SK-N-DZ (cell line): ENCODE measurements at places on chromosomes 2 and 18.

- DNase-seq = no peak
Observed at GRCh38 chr2:72211777-72212485, 64.3 kb upstream of the CYP26B1 start.

DNA sequence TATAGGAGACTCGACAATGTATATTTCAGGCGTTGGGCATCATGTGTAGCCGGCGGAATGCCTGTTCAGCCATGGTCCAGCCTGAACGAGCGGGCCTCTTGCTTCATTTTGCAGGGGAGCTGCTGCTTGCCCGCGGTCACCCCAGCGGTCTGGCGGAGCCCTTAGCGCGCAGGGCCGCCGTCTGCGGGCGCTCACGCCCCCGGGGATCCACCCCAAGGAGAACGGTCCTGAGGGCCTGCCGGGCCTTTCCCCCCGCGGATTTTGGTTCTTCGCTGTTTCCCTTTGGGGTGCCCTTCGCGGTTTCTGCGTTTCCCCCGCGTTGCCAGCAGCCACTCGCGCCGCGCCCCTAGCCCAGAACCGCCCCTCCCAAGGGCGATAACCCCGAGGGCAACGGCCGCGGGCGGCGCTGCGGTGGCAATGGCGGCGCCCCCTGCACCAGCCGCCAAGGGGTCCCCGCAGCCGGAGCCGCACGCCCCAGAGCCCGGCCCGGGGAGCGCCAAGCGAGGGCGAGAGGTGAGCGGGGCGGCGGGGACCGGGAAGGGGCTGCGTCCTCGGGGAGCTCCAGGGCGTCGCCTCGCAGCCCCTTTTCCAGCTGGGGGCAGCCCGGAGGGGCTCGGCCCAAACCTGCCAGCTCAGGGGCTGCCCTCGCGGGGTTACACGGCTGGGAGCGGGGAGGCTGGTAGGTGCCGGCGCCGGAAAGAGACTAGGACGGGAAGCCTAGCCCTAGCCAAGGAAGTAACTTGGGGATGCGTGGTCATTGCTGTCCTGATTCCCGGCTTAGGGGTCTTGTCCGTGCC lies at the start of gene MFSD2B:
MFSD2B (plus strand) TSS at position 406 of the 797 bp plus-strand sequence; CDS start at position 418, 12 bp downstream.
- DNase-seq = no peak

- DNase-seq = no peak
Observed at GRCh38 chr18:75475228-75475627, 47.7 kb upstream of the SMIM21 start.

- DNase-seq = no peak
Observed at GRCh38 chr2:38010995-38011394, 65.0 kb downstream of the CYP1B1 start.

DNA sequence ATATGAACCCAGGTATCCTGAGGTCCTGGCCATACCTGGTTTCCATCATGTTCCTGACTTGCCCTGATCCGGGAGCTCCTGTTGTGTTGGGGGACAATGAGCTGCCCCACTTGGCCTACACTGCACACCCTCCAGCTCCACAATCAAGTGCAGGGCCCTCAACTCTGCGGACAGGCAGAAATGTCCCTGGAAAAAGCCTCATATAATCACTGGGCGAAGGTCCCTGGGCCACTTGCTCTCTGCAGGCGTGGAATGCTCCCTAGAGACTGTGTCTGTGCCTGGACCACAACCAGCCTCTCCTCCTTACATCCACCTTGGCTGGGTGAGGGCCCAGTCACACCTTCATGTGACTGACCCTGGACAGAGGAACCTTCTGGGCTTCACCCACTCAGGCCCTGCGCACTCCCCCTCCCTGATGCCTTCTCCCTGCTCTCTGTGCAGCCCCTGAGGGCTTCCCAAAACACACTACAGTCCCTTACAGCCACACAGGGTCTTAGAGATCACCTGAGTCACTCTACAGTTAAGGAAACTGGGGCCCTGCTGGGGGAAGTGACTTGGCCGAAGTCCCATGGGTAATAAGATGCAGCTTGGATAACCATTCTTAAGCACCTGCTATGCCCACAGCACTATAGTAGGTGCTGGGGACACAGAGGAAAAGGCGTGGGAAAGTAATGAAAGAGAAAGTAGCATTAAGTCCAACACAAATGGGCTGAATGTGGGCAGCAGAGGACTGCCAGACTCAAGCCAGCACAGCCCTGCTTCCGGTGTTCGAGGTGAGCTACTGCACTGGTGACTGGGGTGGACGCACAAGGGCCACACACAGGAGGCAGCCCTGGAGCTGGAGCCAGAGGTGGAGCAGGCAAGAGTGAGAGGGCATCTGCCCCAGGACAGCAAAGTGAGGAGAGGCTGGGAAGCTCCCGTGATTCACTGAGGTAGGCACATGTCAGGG lies 9.8 kb downstream of the BOLA3 start:
- no peak for DNase-seq

GRCh38 chr2:239955989-239956817 lies 68.9 kb downstream of the NDUFA10 start:
- no peak for DNase-seq

- DNase-seq = no peak
Observed at GRCh38 chr18:38174594-38174993, 609.0 kb upstream of the CELF4 start.

DNA sequence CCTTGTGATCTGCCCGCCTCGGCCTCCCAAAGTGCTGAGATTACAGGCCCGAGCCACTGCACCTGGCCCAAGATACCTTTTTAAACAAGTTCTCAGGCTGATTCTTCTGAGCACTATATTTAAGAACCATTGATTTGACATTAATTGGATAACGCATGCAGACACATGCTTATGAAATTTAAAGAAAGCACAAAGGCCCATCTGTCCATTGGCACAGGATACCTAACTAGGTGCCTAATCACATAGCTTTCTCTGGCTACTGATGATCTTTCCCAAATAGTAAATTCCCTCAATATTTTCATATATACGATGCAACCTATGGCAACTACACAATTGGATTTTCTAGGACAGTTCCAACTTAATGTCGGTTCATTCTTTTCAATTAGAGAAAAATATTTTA lies 62.5 kb upstream of the STAM2 start:
- no peak for DNase-seq

DNA sequence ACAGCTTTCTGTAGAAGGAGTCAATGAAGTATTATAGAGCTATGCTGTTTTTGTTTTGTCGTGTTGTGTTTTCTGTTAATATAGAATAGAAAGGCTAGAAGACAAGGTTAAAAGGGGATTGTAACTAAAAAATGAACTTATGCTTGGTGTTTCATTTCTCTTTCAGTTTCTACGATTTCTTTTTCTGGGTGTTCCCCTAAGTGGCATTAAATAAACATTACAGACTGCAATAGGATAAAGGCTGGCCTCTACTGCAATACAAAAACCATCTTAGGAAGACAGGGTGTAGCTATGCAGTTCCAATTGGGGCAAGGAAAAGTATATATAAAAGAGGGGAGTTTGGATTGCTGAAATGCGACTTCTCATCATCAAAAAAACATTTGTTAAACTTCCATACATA lies 1609.7 kb upstream of the ACVR2A start:
- no peak for DNase-seq

DNA sequence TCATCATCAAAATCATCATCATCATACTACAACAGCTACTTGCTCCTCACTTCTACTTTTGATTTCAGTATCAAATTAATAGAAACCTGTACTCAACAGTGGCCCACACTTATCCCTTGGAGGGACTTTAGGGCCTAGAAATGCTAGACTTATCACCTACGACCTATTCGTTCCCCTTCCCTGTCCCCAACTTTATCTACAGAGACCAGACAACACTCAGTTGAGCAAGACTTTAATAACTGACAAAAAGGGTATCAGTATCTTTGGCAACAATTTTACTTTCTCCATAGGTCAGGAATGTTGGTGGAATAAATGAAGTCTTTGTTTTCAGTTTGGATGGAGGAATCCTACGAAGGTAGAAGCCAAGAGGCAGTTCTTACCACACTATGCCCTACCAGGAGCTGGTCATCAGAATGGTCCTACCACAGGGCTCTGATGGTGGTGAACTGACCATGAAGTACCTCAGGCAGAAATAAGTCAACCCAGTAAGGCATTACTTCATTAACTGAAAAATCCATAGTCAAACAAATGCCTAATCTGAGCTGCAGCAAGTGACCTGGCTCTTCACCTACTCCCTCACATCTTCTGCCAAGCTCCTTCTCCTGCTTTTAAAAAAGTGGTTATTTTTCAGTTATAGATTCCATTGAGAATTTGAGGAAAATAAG lies 26.6 kb downstream of the MBD2 start:
- no peak for DNase-seq

DNA sequence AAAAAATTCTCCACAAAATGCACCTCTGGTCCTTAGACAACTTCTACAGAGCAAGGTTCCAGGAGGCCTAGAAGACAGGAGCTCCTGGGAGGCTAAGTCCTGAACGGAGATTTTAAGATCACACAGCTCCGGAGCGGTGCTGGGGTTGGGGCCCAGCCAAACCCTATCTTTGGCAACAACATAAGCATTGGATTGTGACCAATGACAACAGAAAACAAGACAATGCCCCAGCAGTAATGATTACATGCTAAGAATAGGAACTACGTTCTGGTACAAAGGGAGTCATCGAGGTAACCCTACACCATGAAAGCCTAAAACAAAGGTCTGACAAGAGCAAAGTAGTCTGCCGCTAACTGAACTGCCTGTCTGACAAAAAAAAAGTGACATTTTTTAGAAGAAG lies 171.2 kb downstream of the CMPK2 start:
- DNase-seq = no peak

DNA sequence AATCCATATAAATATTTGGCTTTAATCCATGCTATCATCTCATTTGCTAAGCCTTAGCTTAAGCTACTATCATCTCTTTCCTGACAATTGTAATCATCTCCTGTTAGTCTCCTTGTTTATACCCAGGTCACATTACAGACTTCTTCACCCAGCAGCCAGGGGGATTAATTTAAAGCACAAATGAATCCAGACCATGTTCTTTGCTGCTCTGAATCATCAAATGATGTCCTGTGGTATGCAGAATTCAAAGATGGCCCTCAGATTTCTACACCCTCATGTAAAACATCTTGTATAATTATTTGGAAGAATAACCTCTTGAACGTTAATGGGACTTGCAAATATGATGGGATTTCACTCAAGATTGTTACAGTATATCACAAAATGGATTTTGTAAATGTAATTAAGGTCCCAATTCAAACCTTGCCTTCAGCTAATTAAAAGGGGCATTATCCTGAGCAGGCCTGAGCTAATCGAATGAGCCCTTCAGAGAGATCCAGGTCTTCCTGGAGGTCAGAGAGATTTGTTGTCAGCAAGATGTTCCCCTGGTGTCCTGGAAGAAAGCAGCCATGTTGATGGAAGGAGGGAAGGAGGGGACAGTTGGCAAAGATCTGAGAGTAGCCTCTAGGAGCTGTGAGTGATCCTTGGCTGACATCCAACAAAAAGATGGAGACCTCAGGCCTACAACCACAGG lies 241.1 kb upstream of the MMADHC start:
- DNase-seq = peak; percentile 97

DNA sequence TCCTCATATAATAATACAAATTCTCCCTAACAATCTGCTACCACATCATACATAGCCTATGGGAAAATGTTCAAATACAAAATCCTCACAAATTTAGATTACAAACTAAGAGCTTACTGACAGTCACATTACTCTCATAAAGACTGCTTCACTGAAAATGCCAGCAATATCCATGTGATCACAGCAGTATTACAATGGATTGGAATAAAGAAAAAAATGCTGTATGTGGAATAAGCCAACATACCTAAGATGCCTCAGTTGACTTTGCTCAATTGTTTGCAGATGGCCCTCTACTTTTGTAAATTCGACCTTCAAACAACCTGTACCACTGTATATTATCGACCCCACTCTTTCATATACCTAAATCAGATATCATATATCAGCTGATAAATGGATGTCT lies 88.7 kb downstream of the DYM start:
- DNase-seq = no peak

- no peak for DNase-seq
Observed at GRCh38 chr18:48813833-48814489, 136.8 kb downstream of the SMAD7 start.

DNA sequence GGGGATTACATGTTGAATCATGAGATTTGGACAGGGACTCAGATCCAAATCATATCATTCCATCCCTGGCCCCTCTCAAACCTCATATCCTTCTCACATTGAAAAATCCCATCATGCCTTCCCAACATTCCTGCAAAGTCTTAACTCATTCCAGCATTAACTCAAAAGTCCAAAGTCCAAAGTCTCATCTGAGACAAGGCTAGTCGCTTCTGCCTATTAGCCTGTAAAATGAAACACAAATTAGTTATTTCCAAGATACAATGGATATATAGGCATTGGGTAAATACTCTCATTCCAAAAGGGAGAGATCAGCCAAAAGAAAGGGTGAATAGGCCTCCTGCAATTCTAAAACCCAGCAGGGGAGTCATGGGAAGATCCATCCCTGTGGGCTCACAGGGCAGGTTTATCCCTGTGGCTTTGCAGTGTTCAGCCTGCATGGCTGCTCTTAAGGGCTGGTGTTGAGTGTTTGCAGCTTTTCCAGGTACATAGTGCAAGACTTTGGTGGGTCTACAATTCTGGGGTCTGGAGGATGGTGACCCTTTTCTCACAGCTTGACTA lies 21.2 kb upstream of the SLC14A1 start:
- no peak for DNase-seq

DNA sequence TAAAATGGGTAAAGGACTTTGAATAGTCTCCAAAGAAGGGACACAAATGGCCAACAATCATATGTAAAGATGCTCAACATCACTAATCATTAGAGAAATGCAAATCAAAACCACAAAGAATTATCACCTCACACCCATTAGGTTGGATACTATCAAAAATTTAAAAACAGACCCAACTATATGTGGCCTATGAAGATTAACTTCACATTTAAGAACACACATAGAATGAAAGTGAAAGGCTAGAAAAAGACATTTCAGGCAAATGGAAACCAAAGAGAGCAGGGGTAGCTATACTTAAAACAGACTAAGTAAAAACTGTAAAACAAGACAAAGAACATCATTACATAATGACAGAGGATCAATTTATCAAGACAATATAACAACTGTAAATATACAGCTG lies 53.5 kb upstream of the ASPRV1 start:
- no peak for DNase-seq

DNA sequence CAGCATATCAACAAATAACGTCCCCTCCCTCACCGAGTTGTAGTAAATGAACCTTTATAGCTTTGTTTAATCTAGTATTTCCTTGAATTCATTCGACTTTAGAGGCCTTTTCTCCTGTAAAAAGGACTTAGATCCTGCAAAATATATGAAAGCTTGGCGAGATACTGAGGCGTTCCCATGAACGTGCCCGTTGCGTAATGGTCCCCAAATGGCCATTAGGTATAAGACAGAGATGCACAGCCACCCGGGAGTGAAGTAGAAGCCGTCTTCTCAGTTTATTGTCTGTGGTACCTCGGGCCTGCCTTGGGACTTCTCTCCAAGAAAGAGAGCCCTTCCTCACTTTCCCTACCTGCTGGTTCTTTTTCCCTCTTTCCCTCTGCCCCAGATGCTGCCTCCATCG lies 310.6 kb downstream of the CELF4 start:
- no peak for DNase-seq

DNA sequence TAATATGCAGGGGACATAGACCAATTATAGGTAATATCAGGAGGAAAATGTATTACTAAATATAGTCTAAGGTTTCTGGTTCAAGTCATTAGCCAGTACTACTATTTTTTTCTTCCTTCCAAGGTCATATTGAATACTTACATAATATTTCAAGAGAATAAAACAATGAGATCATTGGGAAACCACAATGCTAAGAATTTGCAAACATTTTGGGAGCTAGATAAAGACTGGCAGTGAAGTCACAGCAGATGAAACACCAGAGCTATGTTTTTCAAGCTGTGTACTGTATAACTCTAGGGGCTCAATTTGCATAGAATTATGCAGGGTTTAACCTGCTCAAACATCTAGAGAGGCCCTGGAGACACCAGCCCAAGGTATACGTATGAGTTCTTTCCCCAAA lies 80.5 kb upstream of the KCNH7 start:
- no peak for DNase-seq
